Right lung (tissue), 10 donors: ENCODE measurements at places on chromosomes 12 and 14.

DNA sequence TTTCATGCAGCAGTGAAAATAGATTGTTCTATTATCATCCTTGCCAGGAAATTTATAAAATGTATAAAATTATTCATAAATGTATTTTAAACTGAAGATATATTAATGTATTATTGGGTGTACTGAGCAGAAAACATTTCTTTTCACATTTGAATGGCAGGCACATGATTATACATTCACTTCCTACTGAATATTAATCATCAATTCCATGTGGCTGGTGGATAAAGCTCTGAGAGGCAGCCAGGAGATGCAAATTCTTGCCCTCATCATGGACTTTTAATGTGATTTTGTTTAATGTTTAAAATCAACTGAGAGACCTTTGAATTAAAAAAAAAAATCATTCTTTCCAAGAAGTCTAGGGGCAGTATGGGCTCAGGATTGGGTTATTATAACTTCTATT, 40.8 kb downstream of the ANO6 start:
- no peak for DNase-seq

DNA sequence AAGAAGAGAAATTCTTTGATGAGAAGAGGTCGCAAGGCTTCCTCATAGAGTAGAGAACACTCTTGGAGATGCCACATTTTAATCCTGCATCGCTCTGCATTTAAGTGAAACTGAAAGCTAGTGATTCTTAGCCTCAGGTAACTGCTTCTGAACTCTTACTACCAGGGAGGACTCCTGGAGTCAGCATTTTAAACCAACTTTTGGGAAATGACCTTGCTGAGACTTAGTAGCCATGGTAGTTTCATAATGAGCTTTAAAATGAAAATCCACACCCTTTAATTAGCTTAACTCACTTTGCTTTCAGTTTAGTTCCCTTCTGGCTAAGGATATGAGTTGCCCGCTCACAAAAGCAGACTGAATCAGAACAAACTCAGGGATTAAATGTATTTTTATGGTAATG, 80.3 kb downstream of the SYNE2 start:
- no peak for DNase-seq

DNA sequence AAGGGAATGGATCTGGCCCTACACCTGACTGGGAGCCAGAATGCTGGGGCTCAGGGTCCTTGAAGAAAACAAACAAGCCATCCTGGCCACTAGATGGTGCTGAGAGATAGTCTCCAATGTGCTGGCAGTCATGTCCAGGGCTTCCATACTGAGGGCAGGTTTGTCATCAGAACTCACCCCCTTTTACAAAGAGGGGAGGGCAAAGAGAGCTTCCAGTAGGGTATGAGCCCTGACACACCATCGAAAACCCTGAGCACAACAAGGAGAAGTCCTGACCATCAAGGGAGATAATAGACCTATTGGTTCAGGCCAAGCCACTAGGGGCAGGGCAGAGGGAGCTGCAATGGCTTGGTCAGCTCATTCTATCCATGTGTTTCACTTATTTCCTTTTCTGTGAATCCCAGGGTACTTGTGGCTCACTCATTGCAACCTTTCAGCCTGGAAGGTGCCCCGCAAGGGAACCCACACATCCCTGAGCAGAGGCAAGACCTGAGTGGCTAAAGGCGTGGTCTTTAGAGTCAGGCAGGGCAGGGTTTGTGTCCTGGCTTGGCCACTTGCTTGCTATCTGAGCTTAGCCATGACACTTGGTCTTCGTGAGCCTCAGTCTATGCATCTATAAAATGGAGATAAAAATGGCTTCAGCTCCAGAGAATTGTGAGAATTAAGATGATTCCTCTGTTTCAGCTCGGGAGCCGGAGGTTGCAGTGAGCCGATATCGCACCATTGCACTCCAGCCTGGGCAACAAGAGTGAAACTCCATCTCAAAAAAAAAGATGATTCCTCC, 6.2 kb upstream of the PLEKHH1 start:
- no peak for DNase-seq

DNA sequence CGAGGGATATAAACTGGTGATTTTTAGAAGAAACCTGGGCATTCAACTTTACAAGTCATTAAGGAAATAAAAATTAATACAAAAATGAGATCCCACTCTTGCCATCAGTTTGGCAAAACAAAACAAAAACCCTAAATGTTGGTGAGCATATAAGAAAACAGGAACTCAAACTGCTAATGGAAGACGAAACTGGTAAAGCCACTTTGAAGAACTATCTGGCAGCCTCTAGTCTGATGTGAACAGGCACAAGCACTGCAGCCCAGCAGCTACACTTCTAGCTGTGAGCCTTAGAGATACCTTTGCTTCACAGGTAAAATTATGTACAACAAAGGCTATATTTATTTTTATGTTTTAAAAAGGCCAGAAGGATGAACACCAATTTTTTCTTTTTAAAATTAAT, 459.6 kb downstream of the ZFP36L1 start:
- DNase-seq, result no peak

DNA sequence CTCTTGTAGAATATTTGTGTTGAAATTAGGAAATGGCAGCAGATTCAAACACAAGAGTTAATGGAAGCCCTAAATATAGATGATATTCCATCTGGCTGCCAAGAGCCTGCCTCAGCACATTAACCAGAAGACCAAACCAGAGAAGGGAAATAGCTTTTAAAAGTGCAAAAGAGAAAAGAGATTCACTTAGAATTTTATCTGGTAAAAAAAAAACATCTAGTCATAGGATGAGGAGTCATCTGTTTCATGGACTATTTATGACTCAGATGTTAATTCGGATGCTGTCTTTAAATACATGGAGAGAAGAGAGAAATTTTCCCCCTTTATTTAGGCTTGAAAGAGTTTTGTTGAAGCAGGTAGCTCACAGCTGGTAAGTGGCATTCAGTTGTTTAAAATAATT, 201.6 kb upstream of the NUDT4 start:
- DNase-seq, result no peak

GRCh38 chr12:18813753-18814152, 75.8 kb downstream of the CAPZA3 start:
- DNase-seq, result no peak
